ENCODE measurements at places on chromosomes 11 and 22.

GRCh38 chr22:38315823-38316363 lies 1.3 kb downstream of the CSNK1E start:
- DNase-seq = no peak

- DNase-seq = peak; percentile 90
Observed at GRCh38 chr22:37674951-37675929, at the start of gene LGALS1. Gene LGALS1 (plus strand): TSS chr22:37675636. CDS start chr22:37675703, 67 bp downstream.

GRCh38 chr11:74725701-74726100 lies 5.5 kb downstream of the CHRDL2 start:
- DNase-seq = no peak

- no peak for DNase-seq
Observed at GRCh38 chr22:38578505-38578904, 8.5 kb upstream of the DMC1 start.

- no peak for DNase-seq
Observed at GRCh38 chr22:41350087-41350486, 31.7 kb upstream of the TEF start.

DNA sequence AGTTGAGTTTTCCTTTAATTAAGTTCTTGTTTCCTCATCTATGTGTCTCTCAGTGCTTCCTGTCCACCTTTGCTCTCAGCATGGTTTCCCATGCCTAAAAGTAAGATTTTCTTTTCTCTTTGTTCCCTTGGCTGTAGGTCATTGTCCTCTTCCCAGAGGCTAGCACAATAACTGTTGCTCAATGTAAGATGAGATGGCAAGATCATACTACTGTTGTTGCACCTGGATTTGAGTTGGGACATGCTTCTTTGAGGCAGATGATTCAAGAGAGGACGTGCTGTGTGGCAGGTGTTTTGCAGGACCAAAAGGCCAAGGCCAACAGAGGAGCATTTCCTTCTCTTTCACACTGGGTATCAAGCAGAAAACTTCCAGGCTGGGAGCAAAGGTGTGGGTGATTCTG lies 11.3 kb upstream of the NELL1 start:
- no peak for DNase-seq

GRCh38 chr22:26847816-26848215 lies 190.4 kb downstream of the MIAT start:
- no peak for DNase-seq

DNA sequence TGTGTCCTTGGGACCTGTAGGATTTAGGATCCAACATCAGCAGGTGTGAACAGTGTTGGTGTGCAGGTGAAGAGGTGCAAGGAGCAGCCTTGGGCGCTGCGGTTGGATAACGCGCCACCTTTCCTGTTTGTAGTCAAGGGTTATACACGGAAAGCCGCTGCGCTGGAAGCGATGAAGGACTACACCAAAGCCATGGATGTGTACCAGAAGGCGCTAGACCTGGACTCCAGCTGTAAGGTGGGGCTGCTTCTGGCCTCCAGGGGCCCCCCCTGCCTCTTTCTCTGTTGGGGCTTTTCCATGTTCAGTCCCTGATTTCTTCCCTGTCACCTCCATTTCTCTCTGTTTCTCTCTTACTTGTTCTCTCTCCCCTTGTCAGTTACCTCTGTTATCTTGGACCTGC lies 3.5 kb upstream of the FERMT3 start:
- no peak for DNase-seq

DNA sequence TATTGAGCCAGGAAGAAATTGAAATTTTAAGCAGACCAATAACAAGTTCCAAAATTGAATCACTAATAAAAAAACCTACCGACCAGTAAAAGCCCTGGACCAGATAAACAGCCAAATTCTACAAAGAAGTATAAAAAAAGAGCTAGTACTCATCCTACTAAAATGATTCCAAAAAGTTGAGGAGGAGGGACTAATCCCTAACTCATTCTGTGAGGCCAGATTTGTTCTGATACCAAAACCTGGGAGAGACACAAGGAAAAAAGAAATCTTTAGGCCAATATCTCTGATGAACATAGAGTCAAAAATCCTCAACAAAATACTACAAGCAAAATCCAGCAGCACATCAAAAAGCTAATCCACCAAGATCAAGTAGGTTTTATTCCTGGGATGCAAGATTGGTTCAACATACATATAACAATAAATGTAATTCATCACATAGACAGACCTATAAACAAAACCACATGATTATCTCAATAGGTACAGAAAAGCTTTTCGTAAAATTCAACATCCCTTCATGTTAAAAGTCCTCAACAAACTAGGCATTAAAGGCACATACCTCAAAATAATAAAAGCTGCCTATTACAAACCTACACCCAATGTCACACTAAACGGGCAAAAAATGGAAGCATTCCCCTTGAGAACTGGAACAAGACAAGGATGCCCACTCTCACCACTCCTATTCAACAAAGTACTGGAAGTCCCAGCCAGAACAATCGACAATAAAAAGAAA lies 13.1 kb downstream of the OR52A5 start:
- no peak for DNase-seq

GRCh38 chr11:22670830-22671229 lies 4.4 kb downstream of the GAS2 start:
- no peak for DNase-seq

Data from GM13976 (cell line).